GDM1 (cell line): ENCODE measurements at places on chromosomes 4 and X.

GRCh38 chr4:134628066-134628465 lies 426.5 kb upstream of the PABPC4L start:
- no peak for DNase-seq

GRCh38 chr4:173547889-173548288 lies 17.9 kb upstream of the HAND2 start:
- no peak for DNase-seq

DNA sequence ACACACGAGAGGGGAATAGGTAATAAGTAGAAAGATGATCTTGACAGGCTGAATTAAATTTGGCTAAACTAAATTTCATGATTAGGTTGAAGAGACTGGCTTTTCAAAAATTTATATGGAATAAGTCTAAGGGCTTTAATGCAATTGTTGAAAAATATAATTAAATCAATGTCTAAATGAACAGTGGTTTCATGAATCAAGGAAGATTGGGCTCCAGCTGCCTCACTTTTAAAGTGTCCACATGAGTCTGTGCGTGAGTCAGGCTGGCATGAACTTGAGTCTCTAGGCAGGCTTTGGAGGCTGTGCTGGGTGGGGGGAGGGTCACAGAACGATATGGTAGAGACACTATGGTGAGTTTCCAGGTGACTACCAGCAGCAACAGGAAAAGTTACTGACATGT lies 111.9 kb downstream of the SORBS2 start:
- DNase-seq: no peak

DNA sequence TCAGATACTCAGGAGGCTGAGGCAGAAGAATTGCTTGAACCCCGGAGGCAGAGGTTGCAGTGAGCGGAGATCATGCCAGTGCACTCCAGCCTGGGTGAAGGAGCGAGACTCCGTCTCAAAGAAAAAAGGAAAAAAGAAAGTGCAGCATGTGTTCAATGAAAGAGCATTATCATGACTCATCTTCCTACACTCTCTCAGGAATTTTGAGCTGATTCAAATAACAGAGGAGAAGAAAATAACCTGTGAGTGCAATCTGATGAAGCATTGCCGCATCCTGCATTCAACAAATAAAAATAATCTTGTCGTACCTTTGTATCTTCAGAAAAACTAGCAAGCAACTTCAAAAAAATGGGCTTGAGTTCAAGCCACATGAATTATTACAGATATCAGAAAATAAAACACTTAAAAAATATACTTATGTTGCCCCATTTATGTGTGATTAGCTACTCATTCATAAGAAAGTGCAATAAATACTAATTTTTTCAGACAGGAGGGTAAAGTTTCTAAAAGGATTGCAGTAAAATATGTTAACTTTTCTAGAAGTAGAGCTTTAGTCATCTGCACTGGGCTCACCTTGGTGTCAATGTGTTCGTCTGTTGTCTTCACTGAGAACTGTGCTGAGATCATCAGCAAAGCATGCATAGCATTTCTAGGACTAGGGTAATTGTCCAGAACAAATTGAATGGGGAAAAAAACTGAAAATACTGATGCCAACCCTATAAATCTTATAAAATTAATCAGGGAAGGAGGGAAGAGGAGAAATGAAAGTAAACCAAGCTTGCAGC lies 90.4 kb upstream of the VCX3B start:
- no peak for DNase-seq

DNA sequence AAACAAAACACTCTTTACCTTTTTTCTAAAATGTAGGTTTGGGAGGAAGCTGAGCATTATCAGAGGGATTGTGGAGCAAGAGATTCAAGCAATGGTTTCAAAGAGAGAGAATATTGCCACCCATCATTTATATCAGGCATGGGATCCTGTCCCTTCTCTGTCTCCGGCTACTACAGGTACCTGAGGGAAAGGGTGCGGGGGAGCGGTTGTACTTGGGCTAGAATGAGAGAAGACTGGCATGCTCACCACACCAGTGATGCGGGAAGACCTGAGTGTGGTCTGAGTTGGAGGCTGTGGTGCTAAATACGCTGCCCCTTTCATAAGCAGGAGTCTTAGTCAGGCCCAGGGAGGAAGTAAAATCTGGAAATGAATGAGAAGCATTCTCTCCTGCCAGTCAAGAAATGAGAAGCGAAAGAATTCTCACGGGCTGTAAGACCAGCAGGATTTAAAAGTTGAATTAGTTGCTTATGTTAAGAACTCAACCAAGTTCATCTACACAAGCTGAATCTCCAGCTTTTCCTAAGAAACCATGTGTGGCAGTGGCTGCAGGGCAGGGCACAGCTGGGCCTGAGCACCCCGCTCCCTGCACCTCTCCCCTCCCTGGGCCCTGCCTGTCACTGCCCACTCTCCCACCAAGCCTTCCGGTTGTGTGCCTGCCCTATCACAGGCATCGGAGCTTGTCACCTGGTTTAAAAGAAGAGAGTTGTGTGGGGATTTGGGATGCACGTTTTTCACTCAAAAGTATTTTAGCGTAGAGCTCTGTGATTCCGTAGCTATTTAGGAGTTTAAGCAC lies 24.8 kb upstream of the MSANTD1 start:
- DNase-seq: no peak

GRCh38 chr4:152512483-152512882 lies 23.4 kb downstream of the FBXW7 start:
- no peak for DNase-seq

GRCh38 chr4:58205446-58206235 lies 1095.5 kb upstream of the IGFBP7 start:
- DNase-seq: no peak
